ENCODE measurements at places on chromosomes 13 and 19.

- DNase-seq, result no peak
Measured at GRCh38 chr19:29121684-29122083, 91.3 kb downstream of the UQCRFS1 start.

DNA sequence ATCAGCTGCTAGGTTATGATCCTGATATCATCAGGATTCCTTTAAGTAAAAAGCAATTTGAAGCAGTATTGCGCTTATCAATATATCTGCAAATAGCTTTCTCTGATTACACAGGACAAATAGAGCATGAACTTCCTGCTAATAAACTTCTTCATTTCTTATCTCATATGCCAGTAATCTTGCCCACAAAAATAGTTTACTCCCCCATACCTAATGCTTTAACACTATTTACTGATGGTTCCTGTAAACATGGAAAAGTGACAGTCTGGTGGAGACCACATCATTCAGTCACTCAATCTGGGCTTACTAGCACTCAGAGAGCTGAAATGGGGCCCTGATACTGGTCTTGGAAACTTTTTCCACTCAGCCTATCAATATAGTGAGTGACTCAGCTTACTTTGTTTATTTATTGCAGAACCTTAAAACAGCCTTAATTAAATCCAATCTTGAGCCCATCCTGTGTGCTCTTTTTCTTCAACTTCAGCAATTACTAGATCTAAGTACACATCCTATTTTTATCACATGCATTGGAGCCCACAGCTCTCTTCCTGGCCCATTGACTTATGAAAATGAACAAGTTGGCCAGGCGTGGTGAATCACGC, 1464.3 kb downstream of the UQCRFS1 start:
- no peak for DNase-seq

DNA sequence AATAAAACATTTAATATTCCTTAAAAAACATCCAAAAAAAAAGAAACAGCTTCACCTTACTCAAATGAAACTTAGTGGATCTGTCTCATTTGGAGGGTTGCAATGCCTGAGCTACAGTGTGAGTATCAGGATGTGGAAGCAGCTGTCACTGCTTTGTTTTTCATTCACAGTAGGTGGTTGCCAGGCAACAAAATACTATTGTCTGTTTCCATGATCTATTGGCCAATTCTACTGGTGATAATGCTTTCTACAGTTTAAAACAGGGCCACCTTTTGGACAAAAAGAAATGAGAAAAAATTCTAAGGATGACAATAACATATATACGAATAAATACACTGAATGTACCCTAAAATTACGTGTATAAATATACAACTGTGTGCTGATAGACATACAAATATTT, 3.0 kb downstream of the ENOX1 start:
- no peak for DNase-seq

DNA sequence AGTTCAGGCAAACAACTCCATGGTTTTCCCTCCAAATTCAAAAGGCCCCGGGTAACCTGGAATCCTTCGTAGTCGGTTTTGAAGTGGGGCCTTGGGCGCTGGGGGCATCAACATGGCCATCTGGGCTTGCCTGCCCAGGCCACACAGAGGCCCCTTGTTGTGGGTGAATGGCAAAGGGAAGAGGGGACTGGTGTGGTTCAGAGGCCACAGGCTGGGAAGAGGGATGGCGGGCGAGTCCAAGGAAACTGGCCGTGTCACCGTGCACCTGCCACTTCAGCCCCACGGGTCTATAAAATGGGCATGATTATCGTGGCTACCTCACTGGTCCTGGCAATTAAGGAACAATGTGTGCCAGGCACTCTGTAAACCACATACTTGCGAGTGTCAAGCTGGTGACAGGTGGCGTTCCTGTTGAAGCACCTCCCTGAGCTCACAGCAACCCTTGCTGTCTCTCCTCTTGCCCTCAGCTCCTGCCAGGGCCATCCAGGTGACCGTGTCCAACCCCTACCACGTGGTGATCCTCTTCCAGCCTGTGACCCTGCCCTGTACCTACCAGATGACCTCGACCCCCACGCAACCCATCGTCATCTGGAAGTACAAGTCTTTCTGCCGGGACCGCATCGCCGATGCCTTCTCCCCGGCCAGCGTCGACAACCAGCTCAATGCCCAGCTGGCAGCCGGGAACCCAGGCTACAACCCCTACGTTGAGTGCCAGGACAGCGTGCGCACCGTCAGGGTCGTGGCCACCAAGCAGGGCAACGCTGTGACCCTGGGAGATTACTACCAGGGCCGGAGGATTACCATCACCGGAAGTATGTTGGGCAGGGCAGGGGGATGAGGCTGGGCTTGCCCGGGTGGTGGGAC, 1.3 kb downstream of the LSR start:
- peak; percentile 8 for DNase-seq

DNA sequence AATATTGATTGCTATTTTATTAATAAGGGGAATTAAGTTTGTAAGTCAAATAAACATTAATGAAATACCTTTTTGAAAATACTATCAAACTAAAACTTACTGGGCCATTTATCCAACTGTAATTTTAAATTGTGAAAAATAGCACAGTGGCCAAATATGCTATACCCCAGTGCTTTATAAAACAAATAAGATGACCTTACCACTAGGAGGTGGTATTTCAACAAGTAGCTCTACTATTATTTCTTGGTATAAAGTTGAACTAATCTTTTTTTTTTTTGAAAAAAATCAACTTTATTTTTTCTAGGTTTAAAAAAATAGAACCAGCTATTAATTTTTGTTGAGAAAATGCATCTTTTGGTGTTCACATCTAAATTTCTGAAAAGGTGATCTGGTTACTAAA, 14.7 kb downstream of the LACC1 start:
- DNase-seq, result no peak

DNA sequence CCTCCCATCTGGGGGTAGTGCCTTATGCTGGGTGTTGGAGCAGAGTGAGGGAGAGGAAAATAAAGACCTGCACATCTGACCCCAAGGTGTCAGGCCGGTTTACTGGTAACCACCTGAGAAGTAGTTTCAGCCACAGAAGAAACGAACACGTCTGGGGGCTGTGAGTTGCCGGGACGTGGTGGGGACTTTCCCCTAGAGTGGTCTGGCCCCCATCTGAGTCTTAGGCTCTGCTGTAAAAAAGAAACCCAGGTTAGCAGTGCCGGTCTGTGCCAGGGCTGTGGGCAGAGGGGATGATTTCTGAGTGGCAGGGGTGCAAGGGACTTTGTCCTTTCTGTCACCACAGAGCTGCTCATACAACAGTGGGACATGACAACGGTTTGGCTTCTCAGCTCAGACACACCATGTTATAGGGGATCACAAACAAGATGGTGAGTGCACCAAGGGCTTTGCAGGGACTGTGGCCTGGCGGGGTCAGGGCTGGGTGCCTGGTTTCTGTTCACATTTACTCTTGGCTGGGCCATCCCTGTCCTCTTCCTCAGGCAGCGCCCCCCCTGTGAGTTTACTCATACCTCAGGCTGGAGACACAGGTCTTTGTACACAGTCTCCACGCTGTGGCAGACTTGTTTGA, 9.0 kb downstream of the GCDH start:
- peak; percentile 82 for DNase-seq

GRCh38 chr13:109874484-109875454, 88.4 kb upstream of the IRS2 start:
- DNase-seq, result no peak

DNA sequence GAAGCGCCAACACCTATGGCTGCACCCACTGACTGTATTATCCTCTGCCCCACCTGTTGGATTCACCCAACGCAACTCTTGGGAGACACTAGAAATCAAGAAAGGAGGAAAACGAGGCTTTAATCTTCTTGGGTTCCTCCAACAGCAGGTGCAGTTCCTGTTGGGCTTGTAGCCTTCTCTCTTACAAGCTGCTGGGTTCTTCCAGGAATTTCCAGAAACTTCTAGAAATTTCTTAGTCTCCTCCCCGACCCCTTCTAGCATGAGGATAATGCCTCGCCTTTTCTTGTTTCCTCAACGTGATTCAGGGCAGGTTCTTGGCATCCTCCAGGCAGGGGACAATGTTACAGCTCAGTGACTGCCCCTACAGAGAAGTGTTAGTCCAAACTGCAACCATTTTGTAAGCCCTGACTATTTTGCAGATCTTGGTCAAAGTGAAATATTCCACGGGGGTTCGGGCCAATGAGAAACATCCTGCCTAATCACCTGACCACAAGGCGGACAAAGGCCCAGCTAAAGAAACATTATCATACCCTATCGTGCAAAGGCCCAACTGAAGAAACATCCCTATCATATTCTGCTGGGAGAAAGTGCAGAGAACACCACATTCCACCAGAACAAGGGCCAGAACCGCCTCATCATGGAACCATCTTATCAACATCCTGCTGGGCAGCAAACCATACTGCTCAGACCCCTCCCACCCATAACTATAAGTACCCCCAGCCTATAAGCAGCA, 614 bp upstream of the PNMA8A start:
- DNase-seq, result no peak

DNA sequence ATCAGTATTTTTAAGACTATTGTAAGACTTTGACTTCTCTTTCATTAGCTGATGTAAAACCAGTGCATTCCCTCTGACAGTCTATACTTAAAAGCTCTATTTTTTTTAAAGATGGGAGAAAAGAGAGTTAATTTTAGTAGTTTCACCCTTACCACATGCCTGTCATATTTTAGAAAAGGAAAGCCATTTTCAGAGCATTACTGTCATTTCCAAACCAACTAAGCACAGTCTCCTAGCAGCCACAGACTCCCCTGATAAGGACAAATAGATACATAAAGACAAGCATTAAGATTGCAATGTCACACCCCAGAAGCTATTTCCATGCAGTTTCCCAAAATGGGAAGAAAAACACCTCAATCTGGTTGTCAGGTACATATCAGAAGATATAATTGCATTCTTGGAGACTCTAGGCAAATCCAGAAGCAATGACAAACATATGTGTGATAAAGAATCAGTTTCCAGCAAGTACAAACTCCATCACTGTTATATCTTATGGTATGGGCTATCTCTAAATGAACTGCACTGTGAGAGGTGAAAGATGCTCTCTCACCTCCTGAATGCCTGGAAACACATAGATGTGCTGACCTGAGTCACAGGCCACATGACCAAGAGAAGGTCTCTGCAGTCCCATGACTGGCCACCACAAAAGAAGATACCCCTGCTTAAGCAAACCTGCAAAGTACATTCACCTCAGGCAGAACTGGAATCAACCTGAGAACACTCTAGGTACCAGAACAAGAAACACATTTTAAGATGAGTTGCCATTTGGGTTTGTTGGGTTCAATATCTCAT, 303.3 kb downstream of the POU4F1 start:
- no peak for DNase-seq

- no peak for DNase-seq
Measured at GRCh38 chr13:108069521-108070210, 145.7 kb downstream of the LIG4 start.

DNA sequence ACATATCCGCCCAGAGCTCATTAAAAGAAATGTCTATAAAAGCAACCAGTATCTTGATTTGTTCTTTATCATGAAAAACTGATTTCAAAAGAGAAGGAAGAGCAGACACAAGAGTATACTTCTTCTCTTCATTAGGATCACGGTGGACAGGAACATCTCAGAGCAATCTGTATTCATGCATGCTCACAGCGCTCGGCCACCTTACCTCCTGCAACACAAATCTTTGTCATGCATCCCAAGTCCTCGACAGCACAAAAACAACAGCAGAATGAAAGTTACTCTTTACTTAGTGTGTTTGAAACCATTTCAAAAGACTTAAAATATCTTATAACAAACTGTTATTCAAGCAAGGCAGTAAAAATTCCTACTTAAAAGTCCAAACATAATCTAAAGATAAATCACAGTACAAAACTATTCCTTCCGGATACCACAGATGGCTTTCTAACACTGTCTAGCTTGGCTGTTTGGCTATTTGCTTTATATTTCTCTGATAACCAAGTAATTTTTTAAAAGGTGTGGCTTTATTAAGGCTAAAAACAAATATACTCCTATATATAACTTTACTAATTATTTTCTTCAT, 174.5 kb downstream of the TBC1D4 start:
- no peak for DNase-seq

DNA sequence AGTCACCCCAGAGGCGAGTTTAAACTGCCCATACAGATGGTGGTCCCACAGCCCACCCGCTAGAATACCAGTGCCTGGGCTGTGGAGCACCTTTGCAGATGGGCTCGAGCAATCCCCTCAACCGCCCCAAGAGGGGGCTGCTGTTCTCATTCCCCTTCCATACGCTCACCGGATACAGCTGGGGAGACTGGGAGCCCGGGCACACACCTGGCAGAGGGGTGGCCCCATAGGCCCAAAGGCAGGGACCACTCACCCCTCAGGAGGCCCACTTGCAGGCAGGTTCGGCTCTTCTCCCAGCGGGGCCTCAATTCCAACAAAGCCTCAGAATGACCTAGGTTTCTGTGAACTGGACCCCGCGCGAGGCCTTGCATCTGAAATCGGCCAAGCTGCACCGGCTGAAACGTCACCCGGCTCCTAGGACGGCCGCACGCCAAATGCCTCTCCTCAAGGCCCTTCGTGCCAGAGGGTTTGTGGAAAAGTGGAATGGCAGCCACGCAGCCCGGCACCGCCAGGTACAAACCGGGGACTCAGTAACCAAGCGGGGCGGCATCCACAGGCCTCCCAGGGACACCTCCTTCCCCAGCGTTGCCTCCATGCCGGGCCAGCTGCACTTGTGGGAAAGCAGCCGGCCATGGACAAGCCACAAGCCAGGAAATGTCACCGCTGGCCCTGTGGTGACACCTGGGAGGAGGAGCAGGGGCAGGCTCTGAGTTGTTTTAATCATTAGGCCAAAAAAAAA, 18.7 kb downstream of the MLLT1 start:
- peak; percentile 56 for DNase-seq

DNA sequence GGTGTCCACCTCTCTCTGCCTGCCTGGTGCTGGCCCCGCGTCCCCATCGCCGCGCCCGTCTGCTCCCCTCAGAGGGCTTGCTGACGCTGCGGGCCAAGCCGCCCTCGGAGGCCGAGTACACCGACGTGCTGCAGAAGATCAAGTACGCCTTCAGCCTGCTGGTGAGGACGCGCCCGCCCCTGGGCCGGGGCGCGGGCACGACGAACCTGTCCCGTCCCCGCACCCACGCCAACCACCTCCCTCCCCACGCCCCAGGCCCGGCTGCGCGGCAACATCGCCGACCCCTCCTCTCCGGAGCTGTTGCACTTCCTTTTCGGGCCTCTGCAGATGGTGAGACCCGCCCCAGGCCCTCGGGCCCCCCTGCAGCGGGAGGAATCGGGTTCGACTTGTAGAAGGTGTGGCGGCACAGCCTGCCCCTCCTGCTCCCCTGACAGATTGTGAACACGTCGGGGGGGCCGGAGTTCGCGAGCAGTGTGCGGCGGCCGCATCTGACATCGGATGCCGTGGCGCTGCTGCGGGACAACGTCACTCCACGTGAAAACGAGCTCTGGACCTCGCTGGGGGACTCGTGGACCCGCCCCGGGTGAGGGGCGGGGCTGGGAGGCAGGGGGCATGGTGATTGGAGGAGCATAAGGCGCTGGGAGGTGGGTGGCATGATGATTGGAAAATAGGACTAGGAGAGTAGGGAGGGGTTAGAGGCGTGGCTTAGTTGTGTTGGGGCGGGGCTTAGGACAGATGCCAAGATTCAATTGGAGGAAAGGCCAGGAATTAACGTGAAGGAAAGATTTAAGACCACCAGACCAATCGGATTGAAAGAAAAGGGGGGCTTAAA, 6.6 kb downstream of the EPS8L1 start:
- peak; percentile 61 for DNase-seq
